Nucleus accumbens (tissue), 56 donors: ENCODE measurements at places on chromosomes 7 and 10.

DNA sequence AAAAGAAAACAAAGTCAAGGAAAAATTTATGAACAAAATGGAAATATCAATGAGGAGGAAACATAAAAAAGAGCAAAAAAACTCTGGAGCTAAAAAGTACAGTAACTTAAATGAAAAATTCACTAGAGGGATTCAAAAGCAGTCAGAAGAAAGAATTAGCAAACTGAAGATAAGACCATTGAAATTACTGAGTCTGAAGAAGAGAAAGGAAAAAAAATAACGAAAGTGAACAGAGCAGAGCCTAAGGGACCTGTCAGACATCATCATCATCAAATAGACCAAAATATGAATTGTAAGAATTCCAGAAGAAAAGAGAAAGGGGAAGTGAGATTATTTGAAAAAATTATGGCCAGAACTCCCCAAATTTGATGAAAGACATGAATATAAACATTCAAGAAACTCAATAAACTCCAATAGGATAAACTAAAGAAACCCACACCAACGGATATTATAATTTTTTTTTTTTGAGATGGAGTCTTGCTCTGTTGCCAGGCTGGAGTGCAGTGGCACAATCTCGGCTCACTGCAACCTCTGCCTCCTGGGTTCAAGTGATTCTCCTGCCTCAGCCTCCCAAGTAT lies 16.2 kb downstream of the NPC1L1 start:
- DNase-seq: no peak

GRCh38 chr7:134750083-134751062 lies 29.1 kb upstream of the CALD1 start:
- DNase-seq: no peak

GRCh38 chr7:8086239-8086638 lies 117.6 kb downstream of the GLCCI1 start:
- DNase-seq: no peak

DNA sequence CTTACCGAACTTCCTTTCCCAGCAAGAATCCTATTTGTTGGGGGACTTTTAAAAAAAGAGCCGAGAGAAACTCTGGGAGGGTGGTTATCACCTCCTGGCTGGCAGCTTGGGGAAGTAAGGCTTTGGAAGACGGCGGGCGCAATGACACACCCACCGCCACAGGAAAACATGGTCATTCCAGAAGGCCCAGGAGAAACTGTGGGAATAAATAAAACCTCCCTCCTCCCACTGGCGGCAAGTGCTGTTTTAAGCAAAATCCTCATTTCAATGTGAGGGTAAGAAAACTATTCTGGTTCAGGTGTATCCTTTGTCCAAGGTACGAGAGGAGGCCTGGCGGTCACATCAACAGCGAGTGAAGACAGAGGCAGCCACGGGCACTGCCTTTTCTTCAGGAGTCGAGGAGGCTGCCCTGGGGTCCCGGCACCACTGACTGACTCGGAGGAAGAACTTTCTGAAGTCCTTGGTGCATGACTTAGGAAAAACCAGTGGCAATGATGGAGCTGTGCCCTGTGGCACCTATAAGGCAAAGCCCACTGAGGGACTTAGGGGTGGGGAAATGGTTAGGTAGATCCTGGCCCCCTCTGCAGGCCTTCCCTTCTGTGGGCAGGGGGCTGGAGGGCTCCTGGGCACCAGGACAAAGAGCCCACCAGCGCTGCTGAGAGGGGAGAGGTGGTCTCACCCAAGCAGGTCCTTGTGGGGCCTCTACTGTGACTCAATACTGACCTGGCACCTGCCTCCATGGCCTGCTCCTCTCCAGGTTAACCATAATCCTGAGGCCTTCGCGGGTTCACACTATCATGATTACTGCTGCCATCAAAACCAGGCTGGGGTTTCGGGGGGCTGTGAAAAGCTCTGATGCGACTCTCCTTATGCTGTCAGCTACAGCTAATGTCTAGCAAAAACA lies 21.4 kb downstream of the DNAJB12 start:
- no peak for DNase-seq

DNA sequence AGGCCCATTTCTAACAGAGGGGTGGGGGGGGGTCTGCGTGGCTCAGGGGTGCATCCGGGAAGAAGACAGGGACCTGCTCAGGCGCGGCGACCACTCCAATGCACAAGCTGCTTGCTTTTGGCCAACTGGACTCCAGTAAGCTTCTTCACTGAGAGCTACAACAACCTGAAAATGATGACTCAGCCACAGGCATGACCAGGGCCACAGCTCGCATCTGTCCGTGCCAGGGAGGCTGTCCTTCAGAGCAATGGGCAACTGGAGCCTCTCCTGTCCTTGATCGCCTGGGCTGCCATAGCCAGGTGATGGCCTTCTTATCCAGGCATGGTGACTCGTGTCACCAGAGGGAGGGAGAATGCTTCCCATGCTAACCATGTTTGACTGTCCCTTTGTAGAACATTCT lies 81.6 kb upstream of the RNF32 start:
- DNase-seq: no peak

GRCh38 chr10:86553213-86553612 lies 31.6 kb upstream of the WAPL start:
- no peak for DNase-seq

- DNase-seq: no peak
Measured at GRCh38 chr7:148697256-148698006, 1.3 kb upstream of the CUL1 start.

DNA sequence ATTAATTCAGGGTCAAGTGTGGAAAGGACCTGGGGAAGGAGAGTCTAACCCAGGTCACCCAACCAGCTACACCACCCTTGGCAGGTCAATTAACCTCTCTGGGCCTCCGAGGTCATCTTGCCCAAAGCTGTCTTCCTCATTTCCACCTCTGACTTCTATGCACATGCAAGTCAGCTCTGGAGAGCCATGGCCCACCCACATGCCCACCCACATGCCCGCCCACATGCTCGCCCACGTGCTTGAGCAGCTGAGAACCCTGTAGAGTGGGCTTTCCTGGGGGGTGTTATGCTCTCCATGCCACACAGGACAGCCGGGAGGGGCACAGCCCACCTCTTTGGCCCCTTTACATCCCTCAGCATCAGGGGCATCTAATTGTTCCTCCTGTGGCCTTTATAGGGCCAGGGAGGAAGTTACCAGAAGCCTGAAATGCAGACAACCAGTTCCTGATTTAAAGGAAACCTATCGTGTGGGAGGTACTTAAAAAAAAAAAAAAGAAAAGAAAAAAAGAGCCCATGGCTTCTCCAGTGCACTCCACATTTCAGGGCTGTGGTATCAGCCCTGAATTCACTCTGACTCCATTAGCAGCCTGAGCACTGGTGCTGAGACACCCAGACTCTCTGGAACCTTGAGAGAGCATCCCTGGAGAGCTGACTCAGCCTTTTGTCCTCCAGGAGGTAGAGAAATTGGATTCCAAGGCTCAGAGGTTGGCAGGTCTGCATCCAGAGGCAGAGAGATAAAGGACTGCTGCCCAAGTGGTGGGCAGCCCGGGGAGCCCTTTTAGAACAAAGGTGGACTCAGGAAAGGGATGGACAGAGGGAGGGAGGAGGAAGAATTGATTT lies 176.2 kb upstream of the ZMIZ1 start:
- DNase-seq: no peak

DNA sequence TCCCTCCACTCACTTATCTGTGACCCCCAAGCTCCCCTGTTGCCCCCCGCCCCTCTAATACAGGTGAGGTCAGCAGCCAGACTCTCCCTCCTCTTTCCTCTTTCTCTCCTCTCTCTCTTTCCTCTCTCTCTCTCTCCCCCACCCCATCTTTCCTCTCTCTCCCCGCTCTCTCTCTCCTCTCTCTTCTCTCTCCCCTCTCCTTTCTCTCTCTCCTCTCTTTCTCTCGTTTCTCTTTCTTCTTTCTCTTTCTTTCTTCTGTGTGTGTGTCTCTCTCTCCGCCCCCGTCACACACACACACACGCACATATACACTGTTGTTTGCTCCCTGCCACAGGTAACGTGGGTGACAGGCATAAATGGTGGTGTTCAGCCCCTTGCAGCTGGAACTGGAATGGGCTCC lies 37.2 kb upstream of the PSMG3 start:
- no peak for DNase-seq

DNA sequence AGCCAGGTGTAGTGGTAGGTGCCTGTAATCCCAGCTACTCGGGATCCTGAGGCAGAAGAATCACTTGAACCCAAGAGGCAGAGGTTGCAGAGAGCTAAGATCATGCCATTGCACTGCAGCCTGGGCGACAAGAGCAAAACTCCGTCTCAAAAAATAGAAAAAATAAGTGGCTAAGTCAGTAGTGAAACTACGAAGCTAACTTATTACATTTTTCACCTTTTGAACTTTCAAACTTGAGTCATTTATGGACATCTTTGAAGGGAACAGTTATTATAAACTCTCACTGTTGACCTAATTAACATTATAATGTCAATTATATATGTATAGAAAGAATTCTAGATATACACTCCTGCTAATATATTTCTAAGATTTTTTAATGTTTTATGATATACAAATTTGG lies 541.5 kb upstream of the C7orf33 start:
- DNase-seq: no peak

GRCh38 chr7:5230265-5231067 lies 40.4 kb downstream of the WIPI2 start:
- DNase-seq: no peak
